Nucleus accumbens (tissue), 56 donors: ENCODE measurements at places on chromosomes 16 and 17.

- DNase-seq: peak; percentile 30
These were observed 13.8 kb downstream of the C17orf50 start for GRCh38 chr17:35774499-35774898.

- DNase-seq: no peak
These were observed 469.5 kb upstream of the RBFOX1 start for GRCh38 chr16:6863135-6863534.

DNA sequence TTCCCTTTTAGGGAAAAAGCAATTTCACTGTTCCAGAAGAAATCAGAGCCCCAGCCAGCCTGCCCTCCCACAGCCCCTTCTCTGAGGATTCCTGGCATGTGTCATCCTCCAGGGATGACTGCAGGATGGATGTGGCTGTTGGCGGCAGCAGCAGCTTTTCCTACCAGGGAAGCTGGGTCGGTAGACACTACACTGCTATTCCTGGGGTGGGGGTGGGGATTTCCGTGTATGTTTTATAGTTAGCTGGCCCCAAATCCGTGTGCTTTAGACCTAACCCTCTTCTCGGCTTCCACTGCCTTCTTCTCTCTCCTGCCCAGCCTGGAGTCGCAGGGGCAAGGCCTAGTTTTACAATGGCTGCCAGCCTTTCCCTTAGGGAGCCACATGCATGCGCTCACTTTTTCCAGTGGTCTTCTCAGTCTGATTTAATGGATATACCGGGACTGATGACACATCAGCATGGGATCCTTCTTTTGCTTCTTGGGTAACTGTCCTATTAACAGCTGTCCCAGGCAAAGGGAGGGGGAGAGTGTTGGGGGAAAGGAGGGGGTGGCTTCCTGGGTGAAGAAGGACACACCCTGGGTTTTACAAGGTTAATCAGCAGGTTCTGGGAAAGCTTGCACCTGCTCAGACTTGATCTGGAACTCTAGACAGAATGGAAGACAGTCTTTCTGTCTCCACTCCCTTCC lies 2.7 kb upstream of the NFE2L1 start:
- DNase-seq: no peak

- DNase-seq: no peak
These were observed 3.3 kb downstream of the GAS2L2 start for GRCh38 chr17:35749560-35750412.

- peak; percentile 19 for DNase-seq
These were observed 3.6 kb downstream of the CLUH start for GRCh38 chr17:2707721-2708584.

DNA sequence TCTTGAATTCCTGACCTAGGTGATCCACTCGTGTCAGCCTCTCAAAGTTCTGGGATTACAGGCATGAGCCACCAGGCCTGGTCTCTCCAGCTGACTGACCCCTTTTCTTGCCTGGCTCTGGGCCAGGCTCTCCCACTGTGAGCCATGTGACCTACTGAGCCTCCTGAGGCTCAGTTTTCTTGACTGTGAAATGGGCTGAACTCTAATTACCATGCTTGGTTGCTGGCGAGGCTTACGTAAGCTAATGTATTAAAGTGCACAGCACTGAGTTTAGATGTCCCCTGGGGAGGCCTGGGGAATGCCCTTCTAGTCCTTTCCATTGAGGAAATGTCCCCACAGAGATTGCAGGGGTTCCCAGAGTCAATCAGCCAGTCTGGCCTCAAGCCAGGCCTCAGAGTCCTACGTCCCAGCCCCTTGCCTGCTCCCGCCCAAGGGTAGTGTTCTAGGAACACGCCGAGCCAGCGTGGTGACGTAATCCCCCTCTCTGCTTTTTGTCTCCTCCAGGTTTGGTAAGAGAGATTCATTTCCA lies 45.8 kb upstream of the LGALS9 start:
- no peak for DNase-seq

GRCh38 chr17:74467221-74467951 lies 952 bp downstream of the CD300A start:
- no peak for DNase-seq

GRCh38 chr17:68522266-68522665 lies 10.0 kb downstream of the PRKAR1A start:
- no peak for DNase-seq
